Retina (tissue), 1 donor: ENCODE measurements at places on chromosomes 1 and 21.

DNA sequence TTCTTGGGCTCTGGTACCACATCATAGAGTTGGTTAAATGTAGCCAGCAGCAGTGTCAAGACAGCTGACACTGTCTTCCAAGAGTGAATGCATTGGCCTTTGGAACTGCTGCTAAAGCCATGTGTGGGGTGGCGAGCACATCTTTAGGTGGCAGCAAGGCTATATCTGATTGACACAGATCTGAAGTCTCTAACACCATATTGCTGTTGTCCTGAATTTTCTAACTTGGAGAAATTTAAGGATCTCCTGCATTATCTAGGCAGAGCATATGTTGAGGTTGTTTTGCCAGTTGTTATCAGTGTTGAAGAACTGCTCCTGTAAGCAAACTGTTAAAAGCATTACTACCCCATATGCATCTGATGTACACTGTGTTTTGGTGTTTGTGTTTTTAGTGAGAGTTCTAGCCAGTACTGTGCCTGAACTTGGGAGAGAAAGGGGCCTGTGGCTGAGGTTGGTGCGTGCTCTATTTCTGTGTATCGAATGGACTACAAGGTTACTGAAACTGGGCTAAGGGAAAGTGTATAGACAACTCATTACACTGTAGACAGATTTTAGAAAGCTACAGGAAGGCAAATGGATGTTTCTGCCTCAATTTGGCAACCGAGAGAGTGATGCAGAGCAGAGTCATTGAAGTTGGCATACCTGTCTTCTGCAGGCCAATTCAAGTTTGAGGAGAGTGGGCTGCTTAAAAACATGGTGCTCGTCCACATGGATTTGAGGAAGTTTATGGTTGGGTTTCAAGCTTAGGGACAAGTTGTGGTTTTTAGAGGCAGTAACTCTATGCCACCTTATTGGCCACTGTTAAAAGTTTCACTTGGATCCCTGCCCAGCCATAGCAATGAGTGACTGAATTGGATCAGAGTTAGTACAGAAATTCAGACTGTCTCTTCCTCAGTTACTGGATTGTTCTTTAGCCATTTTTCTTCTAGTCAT, 16.9 kb downstream of the DYRK3 start:
- no peak for DNase-seq

GRCh38 chr1:179384027-179384426, 18.3 kb downstream of the AXDND1 start:
- no peak for DNase-seq

GRCh38 chr1:166843769-166844596, 4.7 kb downstream of the POGK start:
- DNase-seq = no peak

DNA sequence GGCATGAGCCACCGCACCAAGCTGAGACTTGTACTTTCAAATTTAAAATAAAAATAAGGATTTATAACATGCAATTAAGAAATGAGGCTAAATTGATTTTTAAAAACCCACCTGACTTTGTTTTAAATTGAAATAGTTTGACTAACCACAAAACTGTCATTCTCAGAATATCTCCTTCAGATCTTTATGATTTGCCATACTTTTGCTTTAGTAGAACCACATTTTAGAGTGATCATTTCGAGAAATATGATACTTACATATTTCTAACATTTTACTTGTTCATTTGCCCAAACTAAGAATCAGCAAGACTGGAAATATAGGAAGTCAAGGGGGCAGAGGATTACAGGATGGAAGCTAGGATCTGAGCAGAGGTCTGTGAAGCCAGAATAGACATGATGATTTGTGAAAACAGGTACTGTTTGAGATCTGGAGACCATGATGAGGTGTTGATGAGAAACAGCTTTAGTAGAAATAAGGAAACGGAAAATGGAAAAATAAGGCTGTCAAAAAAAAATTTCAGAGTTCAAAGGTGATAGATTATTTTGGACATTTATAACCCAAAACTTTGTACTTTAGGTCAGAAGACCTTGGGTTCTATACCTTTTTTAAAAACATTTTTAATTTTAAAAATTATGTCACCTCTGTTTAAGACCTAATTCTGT, 44.8 kb downstream of the GIPC2 start:
- no peak for DNase-seq

DNA sequence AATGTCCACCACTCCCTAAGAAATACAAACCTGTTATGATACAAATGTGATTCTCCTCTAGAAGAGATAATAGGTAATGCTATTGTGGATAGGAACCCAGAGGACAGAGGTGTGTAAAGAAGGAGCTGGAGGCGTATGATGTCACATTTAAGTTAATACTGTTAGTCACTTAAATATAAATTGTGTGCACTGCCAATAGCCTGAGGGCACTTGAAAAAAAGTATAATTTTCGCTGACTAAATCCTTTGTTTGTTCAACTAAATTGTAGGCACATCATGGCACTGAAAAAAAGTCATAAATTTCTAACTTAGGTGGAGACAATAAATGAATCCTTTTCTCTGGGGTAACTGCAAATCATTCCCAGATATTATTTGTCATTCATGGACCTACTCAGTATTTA, 4.4 kb downstream of the RCSD1 start:
- no peak for DNase-seq

- DNase-seq = no peak
Measured at GRCh38 chr1:119626841-119627240, 21.2 kb downstream of the ZNF697 start.

GRCh38 chr1:152942161-152942560, 4.8 kb upstream of the SPRR5 start:
- DNase-seq = no peak

GRCh38 chr21:22993822-22994574, 1995.8 kb downstream of the NCAM2 start:
- DNase-seq = no peak

DNA sequence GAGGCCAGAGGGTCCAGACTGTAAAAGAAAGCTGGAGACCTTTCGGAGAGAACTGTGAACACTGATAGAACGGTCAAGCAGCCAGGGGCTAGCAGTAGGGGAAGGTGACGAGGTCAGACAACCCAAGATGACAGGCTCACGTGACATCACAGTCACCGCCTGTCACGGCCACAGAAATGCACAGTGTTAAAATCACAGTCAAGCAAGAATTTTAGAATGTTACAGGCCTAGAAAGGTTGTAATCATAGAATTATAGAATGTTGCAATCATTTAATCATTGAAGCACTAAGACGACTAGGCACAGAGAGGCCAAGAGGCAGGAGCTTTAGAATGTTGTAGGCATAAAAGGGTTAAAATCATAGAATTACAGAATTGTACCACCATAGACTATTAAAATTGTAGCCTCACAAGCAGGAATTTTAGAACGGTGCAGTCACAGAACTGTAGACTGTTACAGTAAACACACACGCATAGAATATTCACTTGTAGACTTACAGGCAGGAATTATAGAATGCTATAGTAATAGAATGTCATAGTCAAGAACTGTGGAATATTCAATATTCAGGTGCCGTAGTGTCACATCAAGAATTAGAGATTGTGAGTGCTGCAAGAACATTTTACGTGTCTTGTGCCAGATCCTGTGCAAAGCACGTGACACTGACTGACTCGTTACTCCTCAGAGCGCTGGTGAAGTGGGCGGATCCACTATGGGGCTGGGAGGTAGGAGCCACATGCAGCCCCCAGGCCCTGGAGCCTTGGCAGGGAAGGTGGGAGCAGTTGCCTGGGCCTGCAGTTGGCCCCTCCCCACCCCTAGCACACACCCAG, 118.1 kb downstream of the EPHB2 start:
- peak; percentile 55 for DNase-seq

DNA sequence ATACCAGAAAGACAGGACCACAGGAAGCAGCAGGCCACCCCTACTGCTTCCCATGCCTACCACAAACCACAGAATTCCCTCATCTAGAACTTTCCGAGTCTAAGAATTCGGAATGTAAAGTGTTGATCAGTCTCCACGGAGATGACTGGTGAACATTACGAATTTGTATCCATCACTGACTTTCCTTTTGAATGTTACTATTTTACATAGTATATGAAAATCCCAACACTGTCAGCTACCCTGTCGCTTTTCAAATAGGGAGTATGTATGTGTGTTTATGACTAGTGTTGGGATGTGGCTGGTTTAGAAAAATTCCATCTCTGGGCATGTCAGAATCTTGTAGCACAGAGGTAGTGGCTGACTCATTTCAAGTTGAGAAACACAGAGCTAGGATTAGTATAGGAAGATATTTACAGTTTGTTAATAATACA, 118.2 kb downstream of the COQ8A start:
- no peak for DNase-seq

- no peak for DNase-seq
Measured at GRCh38 chr1:233300326-233300725, 4.8 kb upstream of the PCNX2 start.

DNA sequence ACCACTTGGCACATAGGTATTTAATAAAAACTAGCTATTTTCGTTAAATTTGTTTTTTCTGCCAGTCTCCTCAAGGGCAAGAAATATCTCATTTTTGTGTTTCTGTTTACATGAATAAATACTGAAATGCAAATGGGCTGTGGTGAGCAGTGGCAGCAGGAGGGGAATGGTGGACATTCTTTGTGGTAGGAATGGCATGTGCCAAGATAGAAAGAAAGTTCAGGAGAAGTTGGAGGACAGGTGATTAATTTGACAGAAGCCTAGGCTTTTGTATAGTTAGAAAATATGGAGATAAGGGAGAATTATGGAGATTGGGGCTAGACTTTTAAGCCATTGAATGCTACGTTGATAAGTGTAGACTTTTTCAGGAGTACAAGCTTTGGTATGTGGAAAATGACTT, 8.6 kb downstream of the RAP1A start:
- no peak for DNase-seq

- DNase-seq = no peak
Measured at GRCh38 chr1:2200308-2200943, 5.9 kb upstream of the FAAP20 start.

DNA sequence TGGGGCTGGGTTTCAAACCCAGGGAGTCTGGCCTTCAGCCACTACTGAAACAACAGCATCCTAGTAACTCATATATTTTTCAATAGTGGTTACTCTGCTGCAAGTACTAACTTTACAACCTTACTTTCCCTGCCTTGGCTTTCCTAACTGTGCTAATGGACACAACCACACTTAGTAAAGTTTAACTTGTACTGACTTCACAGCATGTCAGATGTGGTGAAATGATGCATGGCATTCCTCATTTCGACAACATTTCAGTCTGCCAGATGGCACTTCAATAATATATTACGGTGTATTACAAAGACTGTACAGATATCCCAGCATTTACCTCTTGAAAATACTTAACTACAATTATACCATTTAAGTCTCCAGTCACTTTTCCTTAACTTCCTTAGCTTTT, 27.8 kb downstream of the LRRC7 start:
- no peak for DNase-seq

- DNase-seq = no peak
Measured at GRCh38 chr1:202835548-202836072, 24.9 kb downstream of the PCAT6 start.
